Activated CD8-positive, alpha-beta memory T cell treated with anti-CD3 and anti-CD28 coated beads, Interleukin-2, amount 10 ng/mL, durations not matched to agents 7 days and 5 days (primary cell): ENCODE measurements at places on chromosomes 6 and 20. TPM values are rescaled to one million over a fixed set of nuclear protein-coding genes. Genes with fewer than 3 reads are reported as not detected.

The DLK2 gene
- total RNA-seq: not detected

GRCh38 chr6:35415065-35415891 is 36.9 kb upstream of the FANCE start:
- peak overlapping the region; percentile 3 for H3K27ac ChIP-seq
- H3K27me3 ChIP-seq: no peaks in the 10 kb centered on the region
- peak; percentile 52 for DNase-seq
- H3K36me3 ChIP-seq: peaks cover 12% of the 10 kb centered on the region
- no peak overlapping the region for H3K4me3 ChIP-seq
- H3K4me1 ChIP-seq: peaks cover 62% of the 10 kb centered on the region

GRCh38 chr20:25859649-25860530 is 163.2 kb upstream of the ZNF337 start:
- H3K27me3 ChIP-seq: peaks cover 74% of the 10 kb centered on the region
- peak; percentile 70 for DNase-seq
- H3K4me1 ChIP-seq: peaks cover 37% of the 10 kb centered on the region
- no peaks in the 10 kb centered on the region for H3K36me3 ChIP-seq

- no peaks in the 10 kb centered on the region for H3K4me1 ChIP-seq
- no peak overlapping the region for H3K4me3 ChIP-seq
- H3K27ac ChIP-seq: no peak overlapping the region
- no peaks in the 10 kb centered on the region for H3K27me3 ChIP-seq
- H3K36me3 ChIP-seq: no peaks in the 10 kb centered on the region
Observed at GRCh38 chr6:66376001-66376400, 669.0 kb upstream of the EYS start.

- no peak overlapping the region for H3K27ac ChIP-seq
- H3K36me3 ChIP-seq: no peaks in the 10 kb centered on the region
- H3K4me3 ChIP-seq: no peak overlapping the region
- no peaks in the 10 kb centered on the region for H3K4me1 ChIP-seq
Observed at GRCh38 chr20:47981222-47981621, 195.9 kb upstream of the SULF2 start.

The CFB gene
- total RNA-seq: 0.12 TPM

The CRYBG1 gene
- 62.7 TPM for total RNA-seq

The SNAI1 gene
- 0.61 TPM for total RNA-seq

DNA sequence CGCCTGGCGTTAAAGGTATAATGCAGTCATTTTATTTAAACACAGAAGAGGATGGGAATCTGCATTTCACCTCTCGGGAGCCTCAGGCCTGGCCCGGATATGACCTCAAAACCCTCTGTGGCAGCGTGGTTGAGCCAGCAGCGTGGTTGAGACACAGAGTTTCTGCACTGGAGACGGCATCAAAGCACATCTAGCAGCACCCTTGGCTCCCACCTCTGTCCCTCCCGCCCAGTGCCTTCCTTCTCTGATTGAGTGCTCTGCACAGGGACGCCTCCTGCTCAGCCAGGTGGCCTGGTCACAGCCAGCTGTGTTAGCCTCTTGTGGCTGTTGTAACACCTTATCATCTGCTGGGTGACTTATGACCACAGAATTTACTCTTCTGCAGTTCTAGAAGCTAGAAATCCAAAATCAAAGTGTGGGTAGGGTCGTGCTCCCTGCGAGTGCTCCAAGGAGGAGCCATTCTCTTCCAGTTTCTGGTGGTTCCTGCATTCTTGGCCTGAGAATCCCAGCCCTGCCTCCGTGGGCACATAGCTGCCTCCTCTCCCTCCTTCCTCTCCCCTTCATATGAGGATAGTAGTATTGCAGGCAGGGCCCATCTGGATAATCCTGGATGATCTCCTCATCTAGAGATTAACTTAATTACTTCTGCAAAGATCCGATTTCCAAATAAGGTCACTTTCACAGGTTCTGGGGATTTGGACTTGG is 156.7 kb downstream of the SYCP2 start:
- H3K4me3 ChIP-seq: no peak overlapping the region
- no peak overlapping the region for H3K27ac ChIP-seq
- peak; percentile 41 for DNase-seq
- H3K36me3 ChIP-seq: no peaks in the 10 kb centered on the region
- no peaks in the 10 kb centered on the region for H3K27me3 ChIP-seq

The FRS3 gene
- total RNA-seq: 4.8 TPM

GRCh38 chr6:169993861-169994481 is 242.5 kb downstream of the ERMARD start:
- H3K36me3 ChIP-seq: no peaks in the 10 kb centered on the region
- peaks cover 21% of the 10 kb centered on the region for H3K4me1 ChIP-seq
- peak; percentile 22 for DNase-seq
- H3K27ac ChIP-seq: no peak overlapping the region
- H3K27me3 ChIP-seq: peaks cover 15% of the 10 kb centered on the region
- no peak overlapping the region for H3K4me3 ChIP-seq

The DLL1 gene
- total RNA-seq: 1.2 TPM

GRCh38 chr20:22574545-22575086 is 9.8 kb downstream of the FOXA2 start:
- peaks cover 76% of the 10 kb centered on the region for H3K27me3 ChIP-seq
- DNase-seq: no peak
- no peak overlapping the region for H3K27ac ChIP-seq
- peaks cover 5% of the 10 kb centered on the region for H3K36me3 ChIP-seq
- no peak overlapping the region for H3K4me3 ChIP-seq
- H3K4me1 ChIP-seq: no peaks in the 10 kb centered on the region

GRCh38 chr20:4483961-4484360 is 237.7 kb upstream of the PRND start:
- H3K27me3 ChIP-seq: peaks cover 55% of the 10 kb centered on the region
- no peaks in the 10 kb centered on the region for H3K36me3 ChIP-seq
- DNase-seq: no peak
- H3K27ac ChIP-seq: no peak overlapping the region

- H3K27ac ChIP-seq: no peak overlapping the region
- no peaks in the 10 kb centered on the region for H3K36me3 ChIP-seq
Observed at GRCh38 chr6:7692453-7692784, 33.5 kb upstream of the BMP6 start.

- H3K27me3 ChIP-seq: no peaks in the 10 kb centered on the region
- H3K36me3 ChIP-seq: peaks cover 6% of the 10 kb centered on the region
- H3K27ac ChIP-seq: peak overlapping the region; percentile 62
Observed at GRCh38 chr6:137800762-137801161, 66.3 kb upstream of the TNFAIP3 start.

DNA sequence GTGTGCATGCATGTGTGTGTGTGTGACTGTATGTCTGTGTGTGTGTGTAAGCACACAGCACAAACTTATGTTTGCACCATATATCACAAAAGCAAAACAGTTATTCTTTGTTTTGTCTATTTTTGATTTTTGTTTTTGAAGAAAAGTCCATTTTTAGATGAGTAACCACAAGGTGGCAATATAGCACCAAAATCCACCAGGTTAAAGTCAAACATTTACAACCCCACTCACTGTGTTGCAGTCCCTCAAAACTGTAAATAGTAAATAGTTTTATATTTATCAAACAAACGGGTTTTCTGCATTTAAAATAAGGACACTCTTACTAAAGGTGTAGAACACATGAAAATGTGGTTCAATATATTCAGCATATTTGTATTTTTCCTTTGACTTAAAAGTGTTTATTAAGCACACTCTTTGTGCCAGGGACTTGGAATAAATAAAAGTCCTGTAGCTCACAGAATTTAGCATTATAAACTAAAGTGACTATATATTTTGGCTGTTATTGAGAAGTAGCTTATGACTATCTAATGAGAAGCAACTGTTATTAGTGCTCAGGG is 118.5 kb downstream of the GFRAL start:
- H3K27me3 ChIP-seq: no peaks in the 10 kb centered on the region
- no peaks in the 10 kb centered on the region for H3K4me1 ChIP-seq
- no peak overlapping the region for H3K4me3 ChIP-seq

DNA sequence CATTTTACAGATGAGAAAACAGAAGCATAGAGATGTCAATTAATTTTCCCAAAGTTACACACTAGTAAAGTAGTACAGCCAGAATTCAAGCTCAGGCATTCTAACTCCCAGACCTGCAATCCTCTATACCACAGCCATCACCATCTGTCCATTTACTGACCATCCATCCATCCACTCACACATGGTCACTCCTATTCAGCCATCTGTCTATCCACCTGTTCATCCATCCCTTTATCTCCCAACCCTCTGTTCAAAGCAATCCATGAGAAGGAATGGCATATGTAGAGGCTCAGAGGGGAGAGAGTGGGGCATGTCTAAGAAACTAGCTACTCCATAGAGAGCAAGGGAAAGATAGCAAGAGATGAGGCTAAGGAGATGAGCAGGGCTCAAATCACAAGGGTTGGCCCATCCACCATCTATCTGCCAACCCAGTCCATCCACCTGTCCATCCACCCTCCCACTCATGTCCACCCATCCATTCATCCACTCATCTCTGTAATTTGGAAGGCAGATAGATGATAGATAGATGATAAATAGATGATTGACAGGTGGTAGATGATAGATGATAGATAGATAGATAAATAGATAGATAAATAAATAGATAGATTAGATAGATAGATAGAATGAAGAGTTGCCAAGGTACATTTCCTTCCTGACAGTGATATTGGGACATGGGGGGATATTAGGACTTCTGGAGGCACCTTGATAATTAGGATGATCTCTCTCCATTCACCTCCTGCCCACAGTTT is 12.2 kb upstream of the C6orf132 start:
- no peak overlapping the region for H3K27ac ChIP-seq
- no peaks in the 10 kb centered on the region for H3K4me1 ChIP-seq
- no peaks in the 10 kb centered on the region for H3K36me3 ChIP-seq
- no peak for DNase-seq

The ARG1 gene
- not detected for total RNA-seq

DNA sequence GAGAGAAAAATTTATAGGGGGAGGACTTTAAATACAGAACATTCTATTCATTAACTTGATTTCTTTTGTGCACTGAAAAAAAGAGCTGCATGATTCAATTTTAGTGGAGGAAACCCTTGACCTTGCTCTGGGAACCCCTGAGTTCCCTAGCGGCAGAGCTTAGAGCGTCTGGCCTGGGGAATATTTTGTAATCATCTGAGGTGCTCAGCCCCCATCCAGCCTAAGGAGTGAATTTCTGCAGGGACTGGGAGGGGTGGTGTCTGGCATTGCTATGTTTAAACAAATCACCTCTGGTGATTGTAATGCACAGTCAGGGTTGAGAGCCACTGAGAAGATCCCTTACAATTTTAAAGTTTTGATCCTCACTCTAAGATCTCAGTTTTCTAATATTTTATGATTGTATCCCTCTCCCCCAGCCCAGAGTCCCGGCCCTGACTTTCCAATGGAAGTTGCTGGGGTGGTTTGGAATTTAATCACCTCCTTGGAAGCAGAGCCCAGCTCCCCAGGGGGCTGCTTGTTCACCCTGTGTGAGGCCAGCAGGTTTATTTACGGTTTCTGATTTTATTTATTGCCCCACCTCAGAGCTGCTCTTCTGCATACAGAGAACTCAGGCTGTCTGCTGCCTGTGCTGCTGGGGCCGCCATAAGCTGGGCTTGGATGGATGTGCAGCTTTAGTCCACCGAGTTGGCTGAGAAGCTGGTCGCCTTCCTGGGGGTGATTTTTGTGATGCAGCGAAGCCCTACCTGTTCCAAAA is 263.1 kb downstream of the LRFN2 start:
- peaks cover 13% of the 10 kb centered on the region for H3K4me1 ChIP-seq
- H3K36me3 ChIP-seq: no peaks in the 10 kb centered on the region
- DNase-seq: no peak
- peaks cover 32% of the 10 kb centered on the region for H3K27me3 ChIP-seq

DNA sequence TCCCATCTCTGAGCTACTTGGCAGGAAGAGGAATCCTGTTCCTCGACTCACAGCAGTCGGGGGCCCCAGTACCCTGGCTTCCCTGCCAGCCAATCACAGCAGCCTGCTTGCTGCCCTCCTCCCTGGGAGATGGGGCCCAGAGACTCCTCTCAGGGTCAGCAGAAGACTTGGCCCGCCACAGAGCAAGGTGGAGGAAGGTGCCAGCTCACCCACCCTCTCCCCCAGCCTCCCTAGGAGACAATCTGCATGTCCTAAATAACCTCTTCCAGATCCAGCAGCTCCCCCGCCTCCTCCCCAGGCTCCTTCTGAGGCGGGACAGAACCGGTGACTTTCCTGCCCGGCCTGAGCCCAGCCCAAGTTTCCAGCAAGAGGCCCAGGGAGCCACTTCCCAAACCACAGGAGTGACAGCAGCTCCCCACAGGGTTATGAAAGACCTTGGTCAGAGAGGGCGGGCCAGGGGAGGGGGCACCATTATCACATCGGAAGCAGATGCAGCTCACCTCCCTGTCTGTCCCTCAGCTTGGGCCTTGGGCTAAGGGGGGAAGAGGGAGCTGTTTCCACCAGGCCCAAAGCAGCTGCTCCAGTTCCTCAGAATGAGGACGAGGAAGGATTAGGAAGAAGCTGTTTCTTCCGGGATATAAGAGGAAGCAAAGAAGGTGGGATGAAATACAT is 2.3 kb downstream of the CCND3 start:
- peak overlapping the region; percentile 99 for H3K4me3 ChIP-seq
- peaks cover 61% of the 10 kb centered on the region for H3K4me1 ChIP-seq
- H3K27ac ChIP-seq: peak overlapping the region; percentile 86
- peaks cover 61% of the 10 kb centered on the region for H3K36me3 ChIP-seq

GRCh38 chr20:50750145-50750671 is 18.8 kb downstream of the PARD6B start:
- H3K27me3 ChIP-seq: no peaks in the 10 kb centered on the region
- no peak overlapping the region for H3K4me3 ChIP-seq
- H3K36me3 ChIP-seq: peaks cover 8% of the 10 kb centered on the region

DNA sequence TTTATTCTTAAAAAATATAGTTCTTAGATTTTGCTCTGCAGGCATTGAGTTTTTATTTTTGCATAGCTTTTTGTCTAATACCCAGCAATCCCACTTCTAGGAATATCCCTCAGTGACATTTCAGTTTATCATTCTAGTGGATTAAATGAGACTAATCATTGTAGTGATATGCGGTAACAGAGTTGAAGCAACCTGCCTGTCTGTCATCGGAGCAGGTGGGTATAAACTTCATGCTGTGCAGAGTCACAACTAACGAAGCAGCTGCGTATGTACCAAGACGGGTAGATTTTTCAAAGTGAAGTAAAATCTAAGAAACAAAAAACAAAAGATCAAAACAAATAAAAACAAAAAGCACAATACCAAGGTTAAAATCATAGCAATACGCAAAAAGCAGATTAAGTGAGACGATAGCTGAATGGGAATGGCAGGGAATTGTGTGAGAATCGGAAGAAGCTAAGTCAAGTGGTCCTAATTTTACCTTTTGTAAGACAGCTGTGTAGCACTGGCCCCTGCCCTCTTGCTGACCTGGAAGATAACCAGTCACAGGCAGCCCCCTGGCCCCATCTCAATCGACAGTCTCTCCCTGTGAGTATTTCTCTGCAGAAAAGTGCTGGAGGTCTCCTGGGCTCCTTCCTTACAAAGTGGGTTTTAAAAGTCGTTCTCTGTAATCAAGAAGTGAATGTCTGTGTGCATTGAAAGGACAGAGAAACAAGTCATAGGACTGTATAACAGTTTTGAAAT is 169.2 kb downstream of the OR2B2 start:
- no peak overlapping the region for H3K27ac ChIP-seq
- peaks cover 38% of the 10 kb centered on the region for H3K27me3 ChIP-seq
- H3K4me3 ChIP-seq: no peak overlapping the region
- H3K4me1 ChIP-seq: peaks cover 26% of the 10 kb centered on the region
